ENCODE measurements at places on chromosomes 11 and 22. TPM values are rescaled to one million over a fixed set of nuclear protein-coding genes. Genes with fewer than 3 reads are reported as not detected.

Gene OR52E8
- not detected for total RNA-seq

Gene DBX1
- total RNA-seq: not detected

Gene GP1BB
- 6.2 TPM for total RNA-seq

Gene TTC9C
- 51.0 TPM for total RNA-seq

Gene OLFML1
- total RNA-seq: 0.42 TPM

Gene APOA5
- total RNA-seq: not detected

Gene ASRGL1
- 68.0 TPM for total RNA-seq

Gene MS4A12
- total RNA-seq: not detected

Gene OR8J1
- not detected for total RNA-seq

Gene ETS1
- total RNA-seq: 70.7 TPM

Gene OR2D2
- not detected for total RNA-seq

Gene OR5D18
- not detected for total RNA-seq

Gene APIP
- 73.3 TPM for total RNA-seq

Gene SCARF2
- 9.5 TPM for total RNA-seq

Gene DERL3
- 0.57 TPM for total RNA-seq

Gene RASSF10
- 3.4 TPM for total RNA-seq

Gene TRMT112
- total RNA-seq: 690 TPM

Measured in Daoy (cell line).